Stimulated activated naive CD4-positive, alpha-beta T cell (primary cell): ENCODE measurements at places on chromosomes 5 and 9.

- no peak for DNase-seq
These were observed 243.8 kb upstream of the PUM3 start for GRCh38 chr9:3087697-3088096.

DNA sequence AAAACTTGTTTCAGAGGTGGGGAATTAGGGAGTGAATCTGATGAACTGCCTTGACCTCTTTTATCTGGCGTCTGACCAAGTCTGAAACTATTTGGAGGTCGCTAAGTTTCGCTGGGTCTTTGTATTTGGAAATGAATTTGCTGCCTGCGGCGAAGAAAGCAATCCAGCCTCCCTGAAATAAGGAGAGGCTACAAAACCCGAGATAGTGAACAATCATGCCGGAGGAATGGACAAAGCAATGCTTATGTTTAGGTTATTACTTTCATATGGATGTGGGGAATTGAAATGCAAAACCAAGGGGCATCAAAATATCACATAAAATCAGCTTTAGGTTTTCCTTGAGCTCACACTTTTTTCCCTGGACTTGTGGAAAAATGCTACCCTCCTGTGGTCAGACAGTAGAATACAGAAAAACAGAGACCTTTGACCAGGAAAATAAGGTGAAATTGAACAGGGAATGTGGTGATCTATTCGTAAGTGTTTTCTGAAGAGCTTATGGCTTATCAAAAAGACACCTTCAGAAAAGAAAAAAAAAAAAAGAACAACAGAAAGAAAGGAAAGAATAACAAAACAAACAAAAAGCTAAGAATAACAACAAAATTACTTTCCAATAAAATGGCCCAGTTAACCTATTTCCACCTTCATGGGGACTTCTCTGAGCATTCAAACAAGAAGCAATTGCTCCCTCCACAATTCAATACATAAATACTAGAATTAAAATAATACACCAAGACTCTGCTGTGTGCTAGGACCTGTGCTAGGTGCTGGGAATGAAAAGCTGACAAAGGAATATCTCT lies 68.6 kb upstream of the DPYSL3 start:
- DNase-seq = no peak

- no peak for DNase-seq
These were observed 358.8 kb upstream of the ADAMTS16 start for GRCh38 chr5:4781299-4781698.

GRCh38 chr9:12212860-12213259 lies 480.3 kb upstream of the TYRP1 start:
- DNase-seq = no peak

- DNase-seq = no peak
These were observed 45.6 kb downstream of the NNT start for GRCh38 chr5:43648499-43649124.

DNA sequence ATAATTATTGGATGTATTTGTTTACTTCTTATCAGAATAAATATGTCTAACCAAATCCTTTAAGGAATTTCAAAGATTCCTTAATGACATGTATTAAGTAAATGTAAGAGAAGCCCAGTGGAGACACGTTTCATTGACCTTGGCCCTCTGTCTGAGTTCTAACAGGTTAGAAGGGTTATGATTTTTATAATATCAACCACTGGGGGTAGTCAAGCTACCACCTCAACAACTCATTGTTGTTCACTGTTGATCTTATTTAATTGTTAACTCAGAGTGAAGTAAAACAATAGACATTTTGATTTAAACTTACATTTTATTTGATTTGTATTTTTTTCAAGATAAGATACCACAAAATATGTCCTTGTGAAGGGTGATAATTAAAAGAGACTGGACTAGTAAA lies 499.2 kb upstream of the COX7C start:
- DNase-seq = no peak

DNA sequence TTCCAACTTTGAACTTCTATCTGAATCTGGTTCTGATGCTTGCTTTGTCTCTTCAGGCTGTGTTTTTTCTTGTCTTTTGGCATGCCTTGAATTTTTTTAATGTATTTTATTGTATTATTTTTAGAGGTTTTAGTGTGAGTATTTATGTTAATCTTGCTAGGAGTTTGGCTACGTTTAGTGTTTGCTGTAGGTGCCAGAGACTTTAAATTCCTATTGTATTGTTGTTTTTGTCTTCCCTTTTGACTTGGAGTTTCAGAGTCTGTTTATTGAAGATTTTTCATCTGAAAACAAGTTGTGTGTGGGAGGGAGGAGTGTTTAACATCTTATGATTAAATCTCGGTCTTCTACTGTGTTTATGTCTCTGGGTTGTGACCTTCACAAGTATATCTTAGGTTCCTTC lies 956.8 kb downstream of the TLE1 start:
- DNase-seq = no peak

DNA sequence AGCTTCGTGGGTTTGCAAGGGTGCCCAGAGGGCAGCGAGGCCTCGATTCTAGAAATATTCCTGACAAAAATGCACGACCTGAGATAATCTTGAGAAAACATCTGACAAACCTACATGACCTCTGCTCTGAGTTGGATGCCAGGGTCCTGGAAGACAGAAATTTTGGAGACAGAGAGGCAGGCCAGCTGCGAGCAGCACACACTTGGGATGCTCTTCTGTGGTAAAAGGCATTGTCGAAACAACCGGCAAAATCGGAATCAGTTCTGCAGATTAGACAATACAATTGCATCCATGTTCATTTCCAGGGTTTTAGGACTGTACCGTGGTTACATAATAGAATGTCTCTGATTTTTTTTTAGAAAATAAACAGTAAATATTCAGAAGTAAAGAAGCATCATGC lies 74.2 kb downstream of the GADD45G start:
- no peak for DNase-seq

- no peak for DNase-seq
These were observed 11.8 kb downstream of the NDFIP1 start for GRCh38 chr5:142120247-142120935.

- no peak for DNase-seq
These were observed 297.4 kb upstream of the ZNF608 start for GRCh38 chr5:125043781-125044391.

DNA sequence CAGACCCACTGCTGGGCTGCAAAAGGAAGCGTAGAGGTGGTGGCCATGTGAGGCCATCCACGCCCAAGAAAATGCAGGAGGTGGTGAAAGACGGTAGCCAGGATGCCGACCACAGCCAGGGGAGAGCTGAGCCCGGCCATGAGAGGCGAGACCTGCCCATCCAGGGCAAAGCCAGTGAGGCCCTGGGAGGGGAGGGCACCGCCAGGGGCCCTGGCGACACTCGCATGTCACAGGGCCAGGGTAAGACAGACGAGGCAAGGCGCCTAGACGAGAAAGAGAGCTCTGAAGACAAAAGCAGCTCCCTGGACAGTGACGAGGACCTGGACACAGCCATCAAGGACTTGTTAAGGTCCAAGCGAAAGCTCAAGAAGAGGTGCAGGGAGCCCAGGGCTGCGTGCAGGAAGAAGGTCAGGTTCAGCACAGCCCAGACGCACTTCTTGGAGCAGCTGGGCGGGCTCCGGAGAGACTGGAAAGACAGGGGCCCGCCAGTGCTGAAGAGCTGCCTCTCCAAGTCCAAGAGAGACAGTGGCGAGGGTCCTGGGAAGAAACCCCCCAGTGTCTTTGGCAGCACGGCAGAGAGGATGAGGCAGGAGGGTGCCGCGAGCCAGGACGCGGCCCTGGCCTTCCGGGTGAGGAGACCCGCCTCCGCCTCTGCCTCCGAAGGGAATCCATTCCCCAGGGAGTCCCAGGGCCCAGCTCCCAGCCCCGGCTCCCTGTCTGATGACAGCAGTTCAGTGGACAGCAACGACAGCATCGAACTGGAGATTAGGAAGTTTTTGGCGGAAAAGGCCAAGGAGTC lies 6.9 kb downstream of the PPP1R26 start:
- no peak for DNase-seq

DNA sequence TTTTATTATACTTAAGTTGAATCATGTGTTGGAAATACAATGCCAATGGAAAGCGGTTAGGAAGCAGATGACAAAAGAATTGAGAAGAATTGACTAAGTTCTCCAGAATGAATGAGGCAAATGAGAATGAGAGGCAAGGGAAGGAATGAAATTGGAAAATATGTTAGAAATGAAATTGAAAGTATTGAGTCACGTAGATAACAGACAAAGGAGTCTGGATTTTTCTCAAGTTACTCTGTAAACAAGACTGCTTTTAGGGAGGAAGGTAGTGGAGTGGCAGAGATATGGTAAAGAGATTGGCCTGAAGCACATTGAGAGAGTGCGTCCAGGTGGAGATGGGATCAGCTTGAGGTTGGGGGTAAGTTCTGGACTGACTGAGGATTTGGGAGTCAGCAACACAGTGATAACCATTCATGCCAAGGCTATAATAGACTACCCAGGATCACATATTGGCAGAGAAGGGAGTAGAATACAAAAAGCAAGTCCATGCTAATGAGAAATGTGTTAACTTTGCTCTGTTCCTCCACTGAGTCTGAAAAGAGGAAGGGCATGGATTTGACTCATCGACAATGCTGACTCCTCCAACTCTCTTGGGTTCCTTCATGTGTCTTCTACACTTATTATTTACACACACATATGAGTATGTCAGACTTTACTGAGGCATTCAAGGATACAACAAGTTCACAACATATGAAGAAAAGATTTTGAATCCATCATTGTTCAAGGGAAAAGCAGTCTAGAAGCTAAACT lies 814.2 kb upstream of the ZNF608 start:
- DNase-seq = no peak

- DNase-seq = no peak
These were observed 3.0 kb downstream of the NKX2-5 start for GRCh38 chr5:173231996-173232498.

DNA sequence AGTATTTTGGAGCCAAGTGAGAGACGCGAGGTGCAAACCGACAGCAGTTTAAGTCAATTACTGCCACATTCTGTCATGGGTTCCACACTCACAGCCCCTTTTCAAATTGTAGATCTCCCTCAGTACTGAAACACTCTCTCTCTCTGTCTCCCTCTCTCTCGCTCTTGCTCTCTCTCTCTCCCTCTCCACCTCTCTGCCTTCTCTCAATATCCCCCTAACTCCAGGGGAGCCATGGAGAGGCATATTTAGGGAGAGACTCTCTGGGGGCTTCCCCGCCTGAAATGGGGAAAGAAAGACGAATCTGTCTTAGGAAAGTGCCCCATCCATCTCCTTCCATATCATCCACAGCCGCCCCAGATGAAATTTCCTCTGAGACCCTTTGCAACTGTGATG lies 1.6 kb downstream of the BRINP1 start:
- no peak for DNase-seq

- no peak for DNase-seq
These were observed 27.2 kb downstream of the PRRC2B start for GRCh38 chr9:131420980-131421624.
